ENCODE measurements at places on chromosomes 2 and 18. TPM values are rescaled to one million over a fixed set of nuclear protein-coding genes. Genes with fewer than 3 reads are reported as not detected.

DNA sequence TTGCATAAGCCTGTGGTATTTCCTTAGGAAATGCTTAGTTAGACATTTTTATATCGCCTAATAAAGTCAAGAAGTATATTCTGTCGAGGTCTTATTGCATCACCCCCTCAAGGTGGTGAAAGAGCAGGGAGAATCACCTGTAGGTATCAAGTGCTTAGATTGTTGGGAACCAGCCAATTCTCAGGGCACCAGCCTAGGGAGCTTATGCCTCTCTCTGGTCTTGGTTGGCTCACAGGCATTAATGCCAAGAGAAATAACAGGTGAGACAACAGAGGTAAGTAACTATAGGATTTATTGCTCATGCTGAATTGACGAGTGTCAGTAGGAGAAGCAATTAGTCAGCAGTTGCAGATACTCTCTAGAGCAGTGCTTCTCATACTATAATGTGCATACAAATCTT lies 663.3 kb upstream of the ZNF804A start:
- no peak for DNase-seq

GRCh38 chr2:8515864-8516533 lies 165.9 kb upstream of the ID2 start:
- DNase-seq, result no peak

DNA sequence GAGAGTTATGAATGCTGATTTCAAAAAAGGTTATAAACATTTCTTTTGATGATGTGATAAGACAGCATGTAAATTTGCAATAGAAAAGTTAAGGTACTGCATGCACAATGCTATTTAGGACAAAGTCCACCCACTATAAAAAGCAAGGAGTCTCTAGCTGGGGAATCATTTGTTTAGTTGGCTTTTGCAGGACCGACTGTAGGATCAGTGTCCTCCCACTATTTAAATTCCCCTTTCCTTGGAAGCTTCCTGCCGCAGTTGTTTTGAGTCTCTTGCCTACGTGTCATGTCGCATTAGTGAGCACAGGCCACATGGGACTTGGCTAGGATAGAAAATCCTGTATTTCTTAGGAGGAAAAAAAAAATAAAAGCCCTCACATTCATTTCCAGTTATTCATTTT lies 13.1 kb downstream of the QPCT start:
- no peak for DNase-seq

DNA sequence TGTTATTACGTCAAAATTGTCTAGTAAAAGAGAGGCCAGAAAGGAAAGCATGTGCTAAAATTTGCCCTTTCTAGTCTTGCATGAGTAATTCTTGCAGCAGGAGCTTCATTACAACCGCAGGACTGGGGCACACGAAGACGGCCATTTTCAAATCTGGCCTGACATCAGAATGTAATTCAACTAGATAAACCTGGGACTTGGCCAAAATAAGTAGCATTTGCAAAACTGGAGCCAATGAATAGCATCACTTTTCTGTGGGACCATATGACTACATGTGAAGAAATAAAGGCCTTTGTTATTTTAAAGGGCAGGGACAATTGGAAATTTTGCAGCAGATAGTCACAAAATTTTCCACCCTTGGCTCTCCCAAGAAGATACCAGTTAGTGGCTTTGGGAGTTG lies 3.0 kb upstream of the FZD7 start:
- DNase-seq, result no peak

DNA sequence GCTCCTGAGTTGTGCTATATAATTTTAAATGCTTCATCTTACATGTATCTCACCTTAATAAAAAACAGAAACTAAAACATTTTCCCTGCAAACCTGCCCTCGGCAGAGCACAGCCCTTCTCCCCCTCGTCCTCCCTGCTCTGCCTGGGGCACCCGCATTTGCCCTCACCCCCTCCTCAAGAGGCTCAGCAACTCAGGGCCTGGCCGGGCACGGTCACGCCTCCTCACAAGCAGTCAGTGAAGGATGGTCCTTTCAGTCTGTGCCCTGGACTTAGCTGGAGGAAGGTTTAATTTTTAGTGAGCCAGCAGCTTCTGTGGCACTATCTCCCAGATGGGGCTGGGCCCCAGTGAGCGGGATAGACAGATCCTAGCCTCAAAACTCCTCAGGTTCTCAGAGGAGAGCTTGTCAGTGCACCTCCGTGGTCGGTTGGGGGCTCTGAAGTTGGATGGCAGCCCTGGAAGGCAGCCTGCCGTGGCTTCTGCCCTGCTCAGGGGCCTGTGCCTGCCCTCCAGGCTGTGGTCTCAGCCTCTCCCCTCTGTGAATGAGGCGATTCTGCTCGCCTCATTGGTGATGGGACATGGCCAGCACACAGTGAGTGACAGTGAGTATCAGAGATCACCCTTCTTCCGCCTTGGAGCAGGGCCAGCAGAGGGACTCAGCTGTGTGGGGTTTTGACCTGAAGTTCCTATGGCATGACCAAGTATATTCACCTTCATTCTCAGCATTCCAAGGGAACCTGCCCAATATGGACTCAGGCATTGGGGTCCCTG lies 56.3 kb upstream of the AFF3 start:
- DNase-seq, result peak; percentile 42

- DNase-seq, result peak; percentile 75
These were observed 68.2 kb downstream of the LRATD1 start for GRCh38 chr2:14700753-14701152.

The EGR4 gene
- not detected for total RNA-seq

The RNU2-63P gene
- total RNA-seq, result not detected

All from M059J (cell line).